ENCODE measurements at places on chromosomes 3 and 15. TPM values are rescaled to one million over a fixed set of nuclear protein-coding genes. Genes with fewer than 3 reads are reported as not detected.

Gene SCN11A
- 0.06 TPM for polyA plus RNA-seq

Gene GHRL
- 0.38 TPM for polyA plus RNA-seq

Gene CCR3
- polyA plus RNA-seq = 0.13 TPM

Gene KNL1
- 2.2 TPM for polyA plus RNA-seq

Gene CYP11A1
- polyA plus RNA-seq = 2.2 TPM

Gene PXK
- polyA plus RNA-seq = 6.0 TPM

Gene SEMA7A
- 1.4 TPM for polyA plus RNA-seq

Gene DPPA2
- not detected for polyA plus RNA-seq

Gene PLA2G4E
- polyA plus RNA-seq = not detected

Gene UBL7
- polyA plus RNA-seq = 18.9 TPM

Gene ESYT3
- polyA plus RNA-seq = 0.06 TPM

Gene MRPS11
- polyA plus RNA-seq = 43.5 TPM

Data from liver (tissue), 10 donors.